ENCODE measurements at places on chromosomes 12 and 14. TPM values are rescaled to one million over a fixed set of nuclear protein-coding genes. Genes with fewer than 3 reads are reported as not detected.

Gene HELB
- total RNA-seq: 3.8 TPM

- DNase-seq: no peak
Measured at GRCh38 chr12:55699471-55700055, 8.1 kb downstream of the ITGA7 start.

GRCh38 chr14:56224691-56225681, 106.8 kb downstream of the PELI2 start:
- DNase-seq: no peak

GRCh38 chr12:32476446-32476845, 77.1 kb downstream of the FGD4 start:
- peak; percentile 76 for DNase-seq

GRCh38 chr14:23294734-23295561, 7.7 kb downstream of the PPP1R3E start:
- DNase-seq: no peak

DNA sequence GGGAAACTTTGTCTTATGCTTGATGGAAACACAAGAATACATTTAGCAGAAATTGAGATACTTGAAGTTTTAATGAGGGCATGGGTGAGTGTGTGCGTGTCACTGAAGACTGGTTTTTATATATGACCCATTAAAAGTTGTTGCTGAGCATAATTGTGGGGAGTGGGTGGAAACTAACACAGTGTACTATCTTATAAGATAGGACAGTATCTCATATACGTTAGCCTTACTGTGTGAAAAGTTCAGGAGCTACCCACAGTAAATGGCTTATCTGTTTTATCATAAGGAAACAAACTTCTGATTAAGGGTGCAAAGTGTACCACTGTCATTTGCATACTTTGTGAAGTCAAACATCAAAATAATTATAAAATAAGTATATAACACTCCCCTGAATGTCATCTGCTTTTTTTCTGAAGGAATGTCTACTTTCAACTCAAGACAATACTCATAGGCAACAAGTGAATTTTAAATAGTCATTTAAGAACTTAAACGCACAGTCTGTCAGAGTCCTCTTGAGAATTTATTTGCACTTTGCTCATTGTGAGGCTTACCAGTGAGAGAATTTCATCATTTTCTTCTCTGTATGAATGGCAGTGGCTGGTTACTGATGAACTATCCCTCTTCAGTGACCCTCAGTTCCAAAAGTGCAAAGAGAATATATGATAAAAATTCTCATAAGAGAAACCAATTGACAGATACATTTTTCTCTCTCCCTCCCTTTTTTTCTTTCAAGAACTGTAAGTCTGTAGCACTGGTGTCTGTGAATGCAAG, 4.2 kb downstream of the PDE3A start:
- no peak for DNase-seq

DNA sequence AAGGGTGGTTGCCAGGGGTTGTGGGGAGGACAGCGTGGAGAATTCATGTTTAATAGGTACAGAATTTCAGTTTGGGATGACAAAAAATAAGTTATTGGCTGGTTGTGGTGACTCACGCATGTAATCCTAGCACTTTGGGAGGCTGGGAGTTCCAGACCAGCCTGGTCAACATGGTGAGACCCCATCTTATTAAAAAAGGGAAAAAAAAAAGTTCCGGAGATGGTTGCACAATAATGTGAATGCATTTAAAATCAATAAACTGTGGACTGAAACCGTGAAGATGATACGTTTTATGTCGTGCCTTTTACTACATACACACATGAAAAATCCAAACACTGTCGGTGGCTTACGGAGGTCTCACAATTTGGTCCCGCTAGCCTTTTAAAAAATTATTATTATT, 20.5 kb downstream of the GALNT6 start:
- DNase-seq: no peak

- no peak for DNase-seq
Measured at GRCh38 chr12:64943686-64944085, 119.2 kb downstream of the TBC1D30 start.

DNA sequence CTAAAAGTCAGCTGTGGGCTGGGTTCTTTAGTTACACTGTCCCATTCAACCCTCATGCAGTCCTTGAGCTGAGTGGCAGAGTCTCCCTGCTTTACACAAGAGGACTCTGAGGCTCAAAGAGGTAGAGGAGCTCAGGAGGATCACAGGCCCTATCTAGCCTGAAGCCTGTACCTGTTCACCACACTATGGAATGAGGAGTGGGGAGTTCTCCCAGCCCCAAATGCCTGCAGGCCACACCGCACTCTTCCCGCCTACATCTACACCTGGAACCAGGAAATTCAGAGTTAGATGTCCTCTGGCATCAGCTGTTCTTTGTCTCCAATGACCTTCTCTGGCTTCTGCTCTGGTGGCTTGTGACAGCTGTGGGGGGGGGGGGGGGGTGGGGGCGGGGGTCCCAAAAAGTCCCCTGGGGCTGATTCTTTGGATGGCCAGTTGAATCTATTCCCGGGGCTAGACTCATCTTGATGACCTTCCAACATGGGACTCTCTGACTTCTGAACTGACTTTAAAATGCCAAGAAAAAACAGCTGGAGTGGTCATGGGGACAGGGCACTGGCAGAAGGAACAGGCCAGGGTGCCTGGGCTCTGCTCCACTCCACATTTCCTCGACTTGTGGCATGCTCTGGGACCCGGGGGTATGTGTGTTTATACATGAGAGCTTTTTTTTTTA, 30.6 kb downstream of the RIN3 start:
- DNase-seq: no peak

GRCh38 chr12:39331539-39332261, 111.2 kb downstream of the KIF21A start:
- DNase-seq: no peak

DNA sequence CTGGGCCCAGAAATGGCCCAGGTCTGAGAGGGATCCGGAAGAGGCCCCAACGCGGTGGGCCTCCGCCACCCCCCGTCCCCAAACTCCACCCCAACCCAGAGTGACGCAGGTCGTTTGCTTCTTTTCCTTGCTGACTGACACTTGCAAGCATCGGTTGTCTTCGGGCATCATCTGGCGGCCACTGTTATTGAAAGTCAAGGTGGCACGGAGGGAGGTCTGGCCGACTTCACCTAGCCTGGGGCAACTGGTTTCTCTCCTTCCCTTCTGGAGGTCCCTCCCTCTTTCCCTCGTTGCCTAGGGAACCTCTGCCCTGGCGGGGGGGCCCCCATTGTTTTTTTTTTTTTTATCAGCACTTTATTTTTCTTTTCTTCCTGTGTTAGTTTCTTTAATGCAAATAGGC, 241.8 kb downstream of the ALG10 start:
- no peak for DNase-seq

GRCh38 chr12:56351325-56351724, 8.6 kb downstream of the STAT2 start:
- no peak for DNase-seq

GRCh38 chr12:61797266-61797665, 462.9 kb upstream of the USP15 start:
- no peak for DNase-seq

- DNase-seq: no peak
Measured at GRCh38 chr14:100424504-100425428, 101.6 kb downstream of the SLC25A47 start.

All from left lung (tissue), 14 donors.